ENCODE measurements at places on chromosomes 11 and 22. TPM values are rescaled to one million over a fixed set of nuclear protein-coding genes. Genes with fewer than 3 reads are reported as not detected.

Gene BATF2
- 3.5 TPM for polyA plus RNA-seq

Gene DSCAML1
- polyA plus RNA-seq = 1.2 TPM

Gene GLB1L2
- 5.0 TPM for polyA plus RNA-seq

Gene PDE2A
- polyA plus RNA-seq = 9.2 TPM

Gene PRODH
- 45.9 TPM for polyA plus RNA-seq
